A549 treated with DMSO at 1 μM for 4 hours (cell line): ENCODE measurements at places on chromosomes 12 and 14. TPM values are rescaled to one million over a fixed set of nuclear protein-coding genes. Genes with fewer than 3 reads are reported as not detected.

Gene APOF
- total RNA-seq: not detected in 5 replicates

Gene PSMA3
- total RNA-seq: 187 to 247 TPM (median 210 TPM) in 5 replicates

Gene NT5DC3
- 6.5 to 9.9 TPM (median 7.4 TPM) in 5 replicates for total RNA-seq

Gene TMEM117
- total RNA-seq: 1.5 to 2.6 TPM (median 2.5 TPM) in 5 replicates

Gene MDM1
- 5.5 to 8.6 TPM (median 8.3 TPM) in 5 replicates for total RNA-seq
